ENCODE measurements at places on chromosomes 7 and 10.

GRCh38 chr7:66642186-66642585 is 13.5 kb downstream of the KCTD7 start:
- DNase-seq, result no peak

DNA sequence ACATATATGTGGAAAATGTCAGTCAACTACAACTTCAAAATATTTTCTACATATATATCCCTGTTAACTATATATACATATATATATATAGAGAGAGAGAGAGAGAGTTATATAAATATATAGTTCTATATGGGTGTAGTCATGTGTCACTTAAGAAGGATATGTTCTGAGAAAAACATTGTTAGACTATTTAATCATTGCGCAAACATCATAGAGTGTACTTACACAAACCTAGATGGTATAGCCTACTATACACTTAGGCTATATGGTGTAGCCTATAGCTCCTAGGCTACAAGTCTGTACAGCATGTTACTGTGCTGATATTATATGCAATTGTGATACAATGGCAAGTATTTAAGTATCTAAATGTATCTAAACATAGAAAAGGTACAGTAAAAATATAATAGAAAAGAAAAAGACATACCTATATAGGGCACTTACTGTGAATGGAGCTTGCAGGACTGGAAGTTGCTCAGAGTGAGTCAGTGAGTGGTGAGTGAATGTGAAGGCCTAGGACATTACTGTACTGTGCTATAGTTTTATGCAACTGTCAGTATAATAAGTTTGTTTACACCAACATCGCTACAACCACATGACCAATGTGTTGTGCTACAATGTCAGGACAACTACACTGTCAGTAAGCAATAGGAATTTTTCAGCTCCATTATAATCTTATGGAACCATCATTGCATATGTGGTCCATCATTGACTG is 18.0 kb upstream of the FGL2 start:
- DNase-seq, result no peak

DNA sequence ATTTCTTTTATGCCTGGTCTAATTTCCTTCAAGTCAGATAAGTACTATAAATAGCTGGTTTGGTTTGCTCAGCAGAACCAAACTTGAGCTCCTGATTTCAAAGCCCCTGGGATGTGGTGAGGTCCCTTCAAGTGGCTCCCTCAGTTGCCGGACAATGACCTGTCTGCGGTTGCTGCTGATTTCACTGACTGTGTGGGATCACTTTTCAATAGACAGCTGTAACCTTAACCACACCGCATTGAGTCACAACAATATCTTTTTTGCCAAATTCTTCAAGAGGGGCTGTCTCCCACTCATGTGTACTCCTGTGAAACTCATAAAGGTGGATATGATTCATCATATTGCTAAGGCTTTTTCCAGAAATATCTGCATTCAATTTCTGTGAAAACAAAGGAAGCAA is 23.1 kb upstream of the ITGA8 start:
- DNase-seq, result no peak

GRCh38 chr7:127755521-127755920 is 103.5 kb downstream of the SND1 start:
- DNase-seq, result no peak

DNA sequence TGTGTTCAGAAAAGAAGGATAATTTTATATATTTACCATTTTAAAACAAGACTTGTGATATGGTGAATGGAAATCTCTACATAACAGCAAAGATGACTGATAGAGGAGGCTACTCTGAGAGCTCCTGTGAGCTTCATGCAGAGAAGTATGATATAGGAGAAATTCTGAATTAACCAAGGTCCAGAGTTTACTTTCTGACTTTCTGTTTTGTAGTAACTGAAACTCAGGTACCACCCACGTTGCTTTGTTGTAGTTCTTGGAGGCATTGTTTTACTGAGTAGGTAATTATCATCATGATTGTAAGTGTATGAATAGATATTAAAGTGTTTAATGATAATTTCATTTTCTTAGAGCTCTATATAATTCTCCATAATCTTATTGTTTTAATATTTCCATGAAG is 18.0 kb upstream of the SFR1 start:
- no peak for DNase-seq

DNA sequence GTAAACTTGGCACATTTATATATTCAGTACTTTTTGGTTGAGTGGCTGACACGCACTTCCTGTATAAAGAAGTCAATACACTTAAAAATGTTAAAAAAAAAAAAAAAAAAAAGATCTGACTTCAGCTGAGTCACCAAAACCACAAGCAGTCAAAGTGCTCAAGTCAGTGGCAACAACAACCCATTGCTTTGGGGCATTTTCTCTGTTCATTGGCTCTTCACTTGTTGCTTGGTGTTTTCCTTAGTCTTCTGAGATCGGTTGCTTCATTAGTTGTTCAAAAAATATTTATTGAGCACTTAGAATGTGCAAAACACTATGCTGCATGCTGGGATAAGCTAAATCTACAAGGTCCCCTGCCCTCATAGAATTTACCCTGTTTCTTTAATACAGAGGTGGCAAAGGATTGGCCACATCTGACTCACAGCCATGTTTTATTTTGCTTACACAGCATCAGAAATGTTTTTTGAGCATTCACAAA is 63.7 kb downstream of the ZNRF2 start:
- DNase-seq, result peak; percentile 72

- DNase-seq, result no peak
These were observed 65.9 kb upstream of the VWDE start for GRCh38 chr7:12469568-12469967.

- DNase-seq, result no peak
These were observed 34.4 kb upstream of the ZMIZ1 start for GRCh38 chr10:79034271-79034876.

DNA sequence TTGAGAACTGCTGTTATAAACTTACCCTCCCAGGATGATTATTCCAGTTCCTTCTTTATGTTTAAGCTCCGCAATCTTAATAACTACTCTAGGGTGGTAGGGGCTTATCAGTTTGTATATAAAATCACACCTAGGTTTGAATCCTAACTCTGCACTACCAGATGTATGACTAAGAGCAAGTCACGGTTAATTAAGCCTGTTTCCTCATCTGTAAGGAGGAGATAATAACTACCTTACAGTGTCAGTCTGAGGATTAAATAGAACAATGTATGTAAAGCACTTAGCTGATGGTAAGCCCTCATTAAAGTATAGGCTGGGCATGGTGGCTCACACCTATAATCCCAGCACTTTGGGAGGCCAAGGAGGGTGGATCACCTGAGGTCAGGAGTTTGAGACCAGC is 9.2 kb downstream of the DNA2 start:
- no peak for DNase-seq

- no peak for DNase-seq
These were observed 497.7 kb downstream of the KIF20B start for GRCh38 chr10:90199093-90199492.

GRCh38 chr7:135728136-135728669 is at the start of gene SLC13A4:
Gene SLC13A4 (minus strand): TSS chr7:135728186. CDS start chr7:135727496, 690 bp downstream.
- DNase-seq, result no peak

GRCh38 chr7:138902161-138902560 is 79.0 kb downstream of the KIAA1549 start:
- no peak for DNase-seq

- DNase-seq, result no peak
These were observed 9.6 kb downstream of the NFKB2 start for GRCh38 chr10:102405108-102405571.

GRCh38 chr7:2823130-2823529 is 21.0 kb downstream of the GNA12 start:
- DNase-seq, result no peak

DNA sequence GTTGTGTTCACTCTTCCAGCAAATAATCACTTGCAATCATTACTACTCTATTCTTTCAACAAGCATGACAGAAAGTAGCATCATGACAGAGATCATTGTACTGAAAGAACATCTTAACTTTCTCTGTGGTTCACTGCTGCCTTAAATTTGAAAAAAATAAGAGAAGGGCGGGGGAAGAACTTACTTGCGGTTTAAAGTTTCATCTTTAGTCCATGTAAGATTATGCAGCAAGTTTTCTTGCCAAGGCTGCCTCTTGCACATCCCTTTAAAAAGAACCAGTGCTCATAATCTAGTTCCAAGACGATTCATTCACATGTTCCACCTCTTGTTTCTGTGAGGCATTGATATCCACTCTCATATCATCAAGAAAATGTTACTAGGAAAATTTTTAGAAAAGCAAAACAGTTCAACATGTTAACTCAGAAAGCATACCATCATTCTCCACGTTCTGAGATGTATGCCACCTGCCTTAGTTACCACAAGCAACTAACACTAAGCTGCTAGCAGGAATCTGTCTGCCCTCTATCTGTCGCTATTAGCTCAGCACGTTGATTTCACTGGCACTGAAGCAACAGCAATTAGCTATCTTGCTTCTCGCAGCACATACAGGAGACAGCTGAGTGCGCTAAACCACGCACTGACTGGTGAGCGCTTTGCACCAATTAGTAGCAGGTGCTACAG is at the start of gene PCDH15:
PCDH15 (minus strand) TSS at position 491 of the 681 bp plus-strand sequence. CDS start 136,969 bp downstream, outside the sequence.
- DNase-seq, result no peak

DNA sequence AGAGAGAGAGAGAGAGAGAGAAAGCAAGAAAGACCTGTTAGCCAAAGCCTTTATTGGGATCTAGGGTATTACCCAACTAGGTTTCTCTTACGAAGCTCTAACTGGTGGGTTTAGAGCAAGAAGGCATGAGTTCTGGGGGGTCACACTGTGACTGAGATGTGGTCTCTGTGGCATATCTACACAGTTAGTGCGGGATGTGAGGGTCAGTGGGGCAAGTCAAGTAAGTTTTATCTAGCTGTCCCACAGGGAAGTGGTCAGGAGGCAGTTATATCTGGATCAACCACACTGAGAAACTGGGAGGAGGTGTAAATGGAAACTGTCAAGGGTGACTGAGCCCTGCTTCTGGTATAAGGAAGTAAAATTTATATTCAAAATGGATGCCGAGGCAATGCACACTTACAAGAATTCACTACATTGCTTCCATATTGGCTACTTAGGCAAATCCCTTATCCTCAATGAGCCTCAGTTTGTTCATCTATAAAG is 331.6 kb upstream of the HPS1 start:
- no peak for DNase-seq

- peak; percentile 66 for DNase-seq
These were observed 41.3 kb downstream of the CUBN start for GRCh38 chr10:17088118-17088806.

DNA sequence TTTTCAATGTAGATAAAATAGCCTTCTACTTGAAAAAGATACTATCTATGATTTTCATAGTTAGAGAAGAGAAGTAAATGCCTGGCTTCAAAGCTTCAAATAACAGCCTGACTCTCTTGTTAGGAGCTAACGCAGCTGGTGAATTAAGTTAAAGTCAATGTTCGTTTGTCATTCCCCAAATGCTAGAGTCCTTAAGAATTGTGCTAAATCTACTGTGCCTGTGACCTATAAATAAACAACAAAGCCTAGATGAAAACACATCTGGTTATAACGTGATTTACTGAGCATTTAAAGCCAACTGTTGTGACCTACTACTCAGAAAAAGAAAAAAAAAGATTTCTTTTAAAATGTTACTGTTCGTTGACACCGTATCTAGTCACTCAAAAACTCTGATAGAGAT is 134.7 kb downstream of the POLR1F start:
- no peak for DNase-seq

GRCh38 chr7:1662767-1663166 is 7.3 kb upstream of the ELFN1 start:
- no peak for DNase-seq

- DNase-seq, result no peak
These were observed 52.8 kb downstream of the DLG5 start for GRCh38 chr10:77873536-77874380.

GRCh38 chr7:34338961-34339526 is 319.0 kb upstream of the NPSR1 start:
- DNase-seq, result no peak

DNA sequence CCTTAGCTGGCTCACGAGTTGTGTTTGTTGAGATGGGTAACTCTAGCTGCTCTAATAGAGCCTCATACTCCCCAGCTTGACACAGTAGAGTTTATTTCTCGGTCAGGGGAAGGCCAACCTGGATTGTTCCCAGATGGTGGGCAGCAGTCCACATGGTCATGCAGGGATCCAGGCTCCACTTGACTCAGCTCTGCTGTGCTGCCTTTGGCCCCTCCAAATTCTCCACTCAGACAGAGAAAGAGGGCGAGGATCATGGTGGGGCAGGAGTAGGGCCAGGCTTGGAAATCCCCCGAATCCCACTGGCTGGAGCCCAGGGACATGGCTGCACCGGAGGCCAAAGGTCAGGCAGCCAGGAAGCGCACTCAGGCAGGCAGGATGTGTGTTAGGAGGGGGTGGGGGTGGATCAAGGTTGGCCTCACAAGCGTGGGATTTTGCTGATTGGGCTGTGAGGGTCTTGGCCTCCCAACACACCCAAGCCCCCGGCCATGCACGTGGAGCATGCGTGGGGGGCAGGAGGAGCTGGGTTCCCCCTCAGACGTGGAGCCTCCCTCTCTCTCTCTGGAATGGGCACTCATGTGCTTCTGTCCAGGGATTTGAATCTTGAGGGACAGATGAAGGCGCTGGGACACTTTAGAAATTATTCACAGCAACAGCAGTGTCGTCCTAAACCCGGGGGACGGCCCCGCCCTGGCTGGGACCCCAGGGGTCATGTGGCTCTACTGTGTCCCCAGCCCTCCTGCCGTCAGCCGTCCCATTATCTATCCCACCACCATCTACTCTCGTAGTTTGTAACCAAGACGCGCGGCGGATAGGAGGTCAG is 44.8 kb downstream of the PDGFA start:
- no peak for DNase-seq

DNA sequence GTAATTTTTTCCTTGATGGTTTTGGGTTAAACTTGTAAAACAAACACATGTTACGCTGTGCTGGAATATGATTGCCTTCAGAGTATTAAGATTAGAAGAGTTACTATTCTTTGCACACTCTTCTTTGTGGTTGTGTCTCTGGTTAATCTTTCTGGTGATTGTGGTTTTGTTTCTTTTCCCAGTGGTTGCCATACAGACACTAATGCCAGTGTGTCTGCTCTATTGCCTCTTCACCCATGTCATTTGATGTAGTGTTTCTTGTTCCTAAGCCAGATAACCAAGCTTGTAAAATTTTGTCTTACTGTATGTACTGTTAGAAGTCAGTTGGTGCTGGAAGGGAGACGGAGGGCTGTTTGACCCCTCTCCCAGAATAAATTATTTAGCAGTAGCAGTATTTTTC is 124.8 kb downstream of the PHTF2 start:
- DNase-seq, result no peak

DNA sequence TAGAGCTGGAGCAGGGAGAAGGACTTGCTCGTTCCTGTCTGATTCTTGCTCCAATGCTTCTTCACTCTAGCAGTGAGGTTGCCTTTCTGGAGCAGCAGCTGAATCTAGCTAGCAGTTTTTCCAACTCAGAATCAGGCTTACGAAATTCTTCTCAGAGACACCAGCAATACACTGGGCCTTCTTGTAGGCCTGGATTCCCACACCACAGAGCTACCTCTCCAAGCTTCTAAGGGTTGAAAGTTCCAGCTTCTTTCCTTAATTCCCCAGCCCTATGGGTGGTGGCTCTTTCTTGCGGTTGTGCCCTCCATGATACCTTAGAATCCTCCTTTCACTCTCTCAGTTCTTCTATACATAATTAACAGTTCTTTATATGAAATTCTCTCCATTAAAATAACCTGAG is 586.6 kb downstream of the INHBA start:
- no peak for DNase-seq
